ENCODE measurements at places on chromosomes 4 and X.

GRCh38 chr4:38791010-38791409 is 8.2 kb upstream of the TLR10 start:
- no peak for DNase-seq

GRCh38 chr4:110484029-110484428 is 8.1 kb downstream of the ENPEP start:
- no peak for DNase-seq

GRCh38 chr4:36392916-36393315 is 111.5 kb downstream of the DTHD1 start:
- no peak for DNase-seq

DNA sequence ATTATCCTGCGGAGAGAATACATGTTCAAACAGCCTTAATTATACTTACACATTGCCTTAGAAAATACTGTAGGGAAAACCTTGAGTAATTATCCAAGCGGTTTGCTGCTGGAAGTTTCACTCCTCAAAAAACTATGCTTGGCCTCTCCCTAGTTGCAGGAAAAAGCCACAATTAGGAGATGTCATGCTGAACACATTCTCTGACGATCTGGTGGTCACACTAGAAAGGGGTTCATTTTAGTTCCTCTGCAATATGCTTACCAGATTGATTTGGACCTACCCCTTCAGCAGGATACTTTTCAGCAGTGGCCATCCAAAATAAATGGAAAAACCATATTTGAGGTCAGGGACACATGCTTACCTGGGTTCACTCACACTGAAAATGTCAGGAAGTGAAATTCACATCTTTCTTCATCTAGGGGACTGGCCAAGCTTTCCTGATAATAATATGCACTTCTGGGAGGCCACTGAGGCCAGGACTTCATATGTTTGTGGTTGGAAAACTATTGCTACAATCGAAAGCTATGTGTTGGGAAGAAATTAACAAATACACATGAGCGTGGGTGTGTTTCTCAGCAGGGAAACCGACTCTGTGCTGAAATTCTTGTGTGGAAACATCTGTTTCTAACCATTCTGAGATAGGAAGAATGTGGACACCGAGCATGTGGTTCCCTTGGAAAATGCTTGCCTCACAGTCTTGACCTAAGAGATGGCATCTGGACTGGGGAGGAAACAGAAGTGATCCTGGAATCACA is 68.8 kb downstream of the ATXN3L start:
- peak; percentile 90 for DNase-seq

DNA sequence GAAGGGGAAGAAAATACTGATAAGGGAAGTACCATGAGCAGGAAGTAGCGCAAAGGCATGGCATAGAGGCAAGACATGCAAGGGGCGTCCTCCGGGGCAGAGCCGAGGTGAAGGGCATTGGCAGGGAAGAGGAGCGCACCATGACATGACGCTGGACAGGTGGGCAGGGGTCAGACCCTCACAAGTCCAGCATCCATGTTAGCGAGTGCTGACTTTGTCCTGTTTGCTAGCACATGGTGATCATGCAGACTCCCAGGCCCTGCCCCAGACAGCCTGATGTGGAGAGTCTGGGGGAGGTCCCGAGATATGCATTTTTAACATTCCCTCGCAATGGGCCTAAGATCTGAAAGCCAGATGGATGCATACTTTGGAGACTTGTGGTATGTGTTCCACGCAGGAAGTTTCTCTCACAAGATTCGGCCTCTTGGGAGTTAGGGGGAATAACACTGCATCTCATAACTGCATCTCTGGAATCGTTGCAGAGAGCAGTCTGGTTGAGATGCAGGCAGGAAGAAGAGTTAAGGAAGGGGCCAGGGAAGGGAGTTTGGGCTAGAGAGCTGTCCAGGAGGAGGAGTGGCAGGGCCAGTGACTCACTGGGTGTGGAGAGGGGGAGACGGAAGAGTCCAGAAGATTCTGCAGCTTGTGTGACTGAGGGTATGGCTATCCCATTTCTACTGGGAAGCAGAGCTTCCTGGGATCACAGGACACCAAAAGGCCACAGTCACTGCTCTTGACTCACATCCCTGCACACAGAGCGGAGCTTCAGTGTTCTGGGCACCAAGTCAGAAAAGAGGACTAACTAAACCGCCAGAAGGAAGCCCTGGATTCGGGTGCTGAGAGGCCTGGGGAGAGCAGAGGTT is 59.7 kb downstream of the FAM184B start:
- DNase-seq, result peak; percentile 86

GRCh38 chr4:55347610-55348228 is 1.7 kb downstream of the SRD5A3 start:
- peak; percentile 63 for DNase-seq

GRCh38 chrX:149097786-149098185 is 407.3 kb downstream of the IDS start:
- DNase-seq, result no peak

- DNase-seq, result peak; percentile 80
These were observed 174.5 kb downstream of the NSUN7 start for GRCh38 chr4:40924096-40924792.

- DNase-seq, result no peak
These were observed 195.3 kb upstream of the LNX1 start for GRCh38 chr4:53786632-53787031.

GRCh38 chrX:22758807-22759481 is 240.8 kb upstream of the DDX53 start:
- no peak for DNase-seq

GRCh38 chr4:16893141-16893651 is 5.2 kb downstream of the LDB2 start:
- DNase-seq, result peak; percentile 42

GRCh38 chr4:2954358-2955185 is 8.6 kb downstream of the NOP14 start:
- no peak for DNase-seq

DNA sequence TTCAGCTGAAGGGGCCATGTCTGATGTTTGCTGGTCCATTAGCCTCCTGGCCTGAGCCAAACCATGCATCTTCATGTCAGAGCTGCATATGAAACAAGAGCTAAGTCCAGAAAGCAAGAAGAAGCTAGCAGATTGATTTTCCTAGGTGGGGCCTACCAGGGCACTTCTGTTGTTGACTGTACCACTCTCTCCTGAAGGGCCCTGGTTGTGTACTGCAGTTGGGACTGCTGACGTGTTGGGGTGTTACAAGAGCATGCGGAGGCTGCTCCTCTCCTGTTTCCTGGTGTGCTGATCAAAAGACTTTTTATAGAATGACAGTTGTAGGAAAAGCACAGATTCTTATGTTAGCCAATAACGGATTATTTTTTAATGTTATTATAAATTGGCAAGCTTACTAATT is 145.1 kb downstream of the TBL1X start:
- no peak for DNase-seq

DNA sequence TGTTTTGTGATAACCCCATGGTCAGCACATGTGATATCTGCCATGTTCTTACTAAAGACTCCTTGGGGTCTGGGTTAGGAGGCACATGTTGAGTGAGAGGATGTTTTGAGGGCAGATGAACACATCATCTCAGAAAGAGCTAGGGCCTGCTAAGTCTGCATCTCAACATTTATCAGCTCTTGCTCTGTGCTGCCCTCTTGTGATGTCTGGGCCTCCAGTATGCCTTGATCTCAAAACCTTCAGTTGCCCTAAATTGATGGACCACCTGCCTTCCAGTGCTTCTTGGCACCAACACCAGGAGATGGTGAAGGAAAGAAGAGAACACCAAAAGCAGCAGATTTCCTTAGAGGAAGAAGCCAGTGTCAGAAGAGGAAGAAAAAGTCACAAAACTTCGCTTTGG is 22.5 kb downstream of the MID1 start:
- peak; percentile 57 for DNase-seq

DNA sequence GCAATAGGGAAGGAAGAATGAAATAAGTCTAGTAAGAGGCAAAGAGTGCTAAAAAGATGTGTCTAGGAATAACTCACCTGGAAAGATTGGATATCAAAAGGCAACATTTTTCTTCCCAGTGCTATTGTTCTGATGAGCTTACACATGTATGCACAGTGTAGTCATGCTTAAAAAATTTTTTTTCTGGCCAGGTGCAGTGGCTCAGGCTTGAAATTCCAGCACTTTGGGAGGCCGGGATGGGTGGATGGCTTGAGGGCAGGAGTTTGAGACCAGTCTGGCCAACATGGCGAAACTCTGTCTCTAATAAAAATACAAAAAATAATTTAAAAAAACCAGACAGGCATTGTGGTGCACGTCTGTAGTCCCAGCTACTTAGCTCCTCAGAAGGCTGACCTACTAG is 795.8 kb upstream of the IGFBP7 start:
- DNase-seq, result no peak

DNA sequence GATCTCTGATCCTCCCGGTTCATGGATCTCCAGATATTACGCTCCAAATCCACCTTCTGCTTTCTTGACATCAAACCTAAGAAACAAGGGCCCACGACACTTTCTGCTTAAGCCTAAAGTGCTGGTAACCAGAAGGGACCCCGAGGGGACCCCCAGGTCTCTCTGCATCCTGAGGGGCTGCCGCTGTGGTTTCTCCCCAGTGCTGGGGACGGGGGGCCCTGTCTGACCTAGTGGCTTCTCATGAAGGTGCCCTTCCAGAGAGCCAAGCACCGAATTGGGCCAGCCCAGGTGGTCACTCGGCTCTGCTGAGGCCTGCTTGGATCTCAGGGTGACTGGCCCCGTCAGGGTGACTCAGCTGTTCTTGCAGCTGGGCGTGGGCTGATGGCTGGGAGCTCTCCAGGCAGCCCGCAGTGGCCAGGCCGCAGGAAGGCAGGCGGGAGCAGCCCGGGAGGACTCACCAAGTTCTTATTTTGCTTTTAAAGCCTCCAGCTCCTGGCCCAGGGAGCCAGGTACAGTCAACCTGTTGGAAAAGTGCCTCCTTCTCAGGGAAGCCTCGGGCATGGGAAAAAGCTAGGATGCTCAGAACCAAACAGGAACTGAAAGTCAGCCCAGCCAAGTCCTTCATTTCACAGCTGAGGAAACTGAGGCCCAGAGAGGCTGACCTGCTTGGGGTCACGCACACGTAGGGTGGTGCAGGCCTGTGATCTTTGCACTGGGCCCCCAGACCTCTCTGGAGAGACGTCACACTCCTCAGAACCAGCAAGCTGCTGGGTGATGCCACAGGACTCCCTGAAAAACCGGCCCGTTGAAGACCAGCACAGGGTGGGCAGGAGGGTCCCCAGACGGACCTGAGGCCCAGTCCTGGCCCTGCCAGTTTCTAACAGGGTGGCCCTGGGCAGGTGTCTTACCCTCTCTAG is 16.7 kb downstream of the BLOC1S4 start:
- DNase-seq, result peak; percentile 97

GRCh38 chrX:39164212-39164611 is 363.0 kb downstream of the MID1IP1 start:
- no peak for DNase-seq

GRCh38 chr4:38179690-38180377 is 219.6 kb downstream of the PTTG2 start:
- peak; percentile 73 for DNase-seq

DNA sequence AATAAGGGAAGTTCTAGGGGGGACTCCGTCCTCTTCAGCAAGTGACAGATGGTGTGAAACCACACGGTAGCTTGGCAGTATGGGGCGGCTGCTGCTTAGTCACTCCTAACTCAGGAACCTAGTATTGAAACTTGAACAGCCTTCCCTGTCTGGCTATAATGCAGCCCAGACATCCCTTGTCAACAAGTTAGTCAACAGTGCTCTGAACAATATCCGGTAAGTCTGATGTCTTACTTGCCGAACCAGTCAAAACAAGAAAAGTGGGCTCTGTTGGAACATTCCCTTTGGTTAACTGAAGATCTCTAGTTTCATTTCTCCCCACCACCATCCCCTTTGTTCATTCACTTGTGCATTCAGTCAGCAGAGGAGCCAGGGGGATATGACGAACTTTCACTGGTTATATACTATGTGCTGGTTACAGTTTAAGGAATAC is 18.7 kb upstream of the CXCL13 start:
- peak; percentile 60 for DNase-seq

- DNase-seq, result no peak
These were observed 3.8 kb upstream of the HSD17B13 start for GRCh38 chr4:87326460-87326859.

- DNase-seq, result peak; percentile 79
These were observed 477 bp downstream of the FGF5 start for GRCh38 chr4:80266902-80267380.

DNA sequence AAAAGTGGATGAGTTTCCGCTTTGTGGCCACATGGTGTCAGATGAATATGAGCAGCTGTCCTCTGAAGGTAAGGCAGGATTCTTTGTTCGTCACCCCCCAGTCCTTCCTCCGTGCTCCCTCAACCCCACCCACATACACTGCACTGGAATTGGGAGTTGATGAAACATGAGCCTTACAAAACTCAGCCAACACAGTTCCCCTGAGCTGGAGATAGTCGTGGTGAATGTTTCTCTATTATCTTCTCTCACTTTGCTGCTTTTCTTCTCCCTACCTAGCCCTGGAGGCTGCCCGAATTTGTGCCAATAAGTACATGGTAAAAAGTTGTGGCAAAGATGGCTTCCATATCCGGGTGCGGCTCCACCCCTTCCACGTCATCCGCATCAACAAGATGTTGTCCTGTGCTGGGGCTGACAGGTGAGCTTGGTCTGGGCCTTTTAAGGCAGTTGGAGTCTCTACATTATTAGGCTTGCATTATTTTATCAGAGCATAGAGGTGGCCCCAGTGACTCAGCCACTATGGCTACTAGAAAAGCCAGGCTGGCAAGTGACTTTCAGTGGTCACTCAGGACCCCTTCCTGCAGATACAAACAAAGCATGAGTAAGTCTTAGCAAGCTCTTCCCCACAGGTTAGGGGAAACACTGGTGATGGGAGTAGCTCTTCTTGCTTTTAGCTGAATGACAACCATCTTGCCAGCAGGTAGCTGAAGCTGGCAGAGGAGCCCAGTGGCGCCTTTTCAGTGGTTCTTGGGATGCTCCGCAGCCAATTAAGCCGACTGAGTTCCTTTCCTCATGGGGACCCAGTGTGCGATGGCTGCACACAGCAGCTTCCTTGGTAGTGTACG is 1.6 kb downstream of the RPL10 start:
- DNase-seq, result no peak

DNA sequence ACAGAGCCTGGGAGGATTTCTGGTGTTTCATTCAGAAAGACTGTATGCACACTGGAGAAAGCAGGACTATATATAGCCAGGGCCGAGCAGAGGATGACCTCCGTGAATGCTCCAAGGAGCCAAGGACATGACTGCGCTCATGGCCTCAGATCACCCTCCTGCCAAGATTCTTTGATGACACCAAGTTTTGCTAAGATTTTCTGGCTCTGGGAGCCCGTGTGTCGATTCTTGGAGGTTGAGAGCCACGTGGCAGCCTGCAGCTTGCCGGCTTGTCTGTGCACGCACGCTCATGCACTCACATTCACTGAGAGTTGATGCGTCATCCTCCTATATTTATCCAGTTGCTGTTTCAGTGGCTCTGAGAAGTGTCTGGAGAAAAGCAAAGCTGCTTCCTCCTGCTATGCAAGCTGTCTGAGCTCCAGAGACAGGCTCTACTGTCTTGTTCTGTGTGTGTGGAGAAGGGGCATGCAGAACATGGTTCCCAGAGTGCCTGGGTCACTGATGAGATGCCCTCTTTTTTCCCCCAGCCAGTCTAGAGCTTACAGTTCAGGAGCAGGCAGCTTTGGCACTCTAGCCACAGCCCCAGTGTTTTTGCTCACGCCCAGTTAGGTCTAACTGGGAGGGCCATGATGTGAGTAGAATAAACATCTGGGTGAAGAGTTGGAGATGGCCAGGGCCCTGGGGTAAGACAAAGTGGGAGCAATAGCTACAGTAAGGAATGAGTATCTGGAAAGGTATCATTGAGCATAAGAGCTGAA is 64.9 kb upstream of the SCOC start:
- DNase-seq, result peak; percentile 100
